ENCODE measurements at places on chromosomes 16 and 17.

DNA sequence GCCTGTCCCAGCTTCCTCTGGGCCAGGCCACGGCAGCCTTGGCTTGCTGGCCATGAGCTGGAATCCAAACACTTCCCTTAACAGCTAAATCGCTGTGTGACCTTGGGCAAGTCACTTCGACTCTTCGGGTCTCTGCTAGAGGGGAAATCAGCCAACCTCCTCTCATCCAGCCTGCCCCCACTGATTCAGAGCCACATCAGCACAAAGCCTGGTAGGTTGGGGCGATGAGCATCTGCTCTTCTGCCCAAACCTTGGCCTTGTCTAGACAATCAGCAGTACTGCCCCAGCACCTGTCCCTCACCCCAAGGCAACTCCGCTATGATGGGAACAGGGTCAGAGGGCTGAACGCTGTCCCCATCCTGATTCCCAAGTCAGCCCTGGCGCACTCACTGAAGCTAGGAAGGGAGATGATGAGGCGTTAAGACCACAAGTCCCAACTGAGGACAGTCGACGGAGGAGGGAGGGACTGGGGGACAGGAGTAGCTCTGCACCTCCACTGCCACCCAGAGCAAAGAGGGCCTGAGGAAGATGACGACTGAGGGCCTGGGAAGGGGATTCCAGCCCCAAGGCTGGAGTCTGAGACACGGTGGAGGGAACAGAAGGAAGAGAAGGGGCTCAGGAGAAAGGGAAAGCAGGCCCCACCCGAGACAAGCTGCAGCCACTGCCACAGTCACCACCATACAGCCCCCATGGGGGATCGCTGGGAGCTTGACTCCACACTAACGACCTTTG is 1.3 kb downstream of the CLUH start:
- DNase-seq: no peak

GRCh38 chr17:37358830-37359681 is 16.7 kb upstream of the C17orf78 start:
- DNase-seq: peak; percentile 77

DNA sequence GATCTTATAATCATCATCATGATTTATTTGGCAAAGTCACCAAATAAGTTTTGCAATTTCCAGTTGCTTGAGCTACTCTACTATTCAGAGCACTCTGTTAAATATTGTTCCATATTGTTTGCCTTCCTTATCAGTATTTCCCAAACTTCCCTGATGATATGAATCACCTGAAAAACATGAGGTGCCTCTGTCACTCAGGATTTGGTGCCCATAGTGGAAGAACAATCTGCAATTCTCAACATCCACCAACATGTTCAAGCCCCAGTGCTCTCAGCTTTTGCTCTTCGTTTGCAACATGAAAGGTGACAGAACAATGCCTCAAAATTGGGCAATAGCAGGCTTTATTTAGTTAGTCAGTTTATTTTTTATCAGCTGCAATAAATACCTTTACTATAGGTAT is 28.6 kb upstream of the WSB1 start:
- DNase-seq: no peak

- DNase-seq: no peak
Observed at GRCh38 chr17:7852919-7853690, 1.8 kb upstream of the TMEM88 start.

- no peak for DNase-seq
Observed at GRCh38 chr17:82231312-82231561, 2.4 kb downstream of the SLC16A3 start.

DNA sequence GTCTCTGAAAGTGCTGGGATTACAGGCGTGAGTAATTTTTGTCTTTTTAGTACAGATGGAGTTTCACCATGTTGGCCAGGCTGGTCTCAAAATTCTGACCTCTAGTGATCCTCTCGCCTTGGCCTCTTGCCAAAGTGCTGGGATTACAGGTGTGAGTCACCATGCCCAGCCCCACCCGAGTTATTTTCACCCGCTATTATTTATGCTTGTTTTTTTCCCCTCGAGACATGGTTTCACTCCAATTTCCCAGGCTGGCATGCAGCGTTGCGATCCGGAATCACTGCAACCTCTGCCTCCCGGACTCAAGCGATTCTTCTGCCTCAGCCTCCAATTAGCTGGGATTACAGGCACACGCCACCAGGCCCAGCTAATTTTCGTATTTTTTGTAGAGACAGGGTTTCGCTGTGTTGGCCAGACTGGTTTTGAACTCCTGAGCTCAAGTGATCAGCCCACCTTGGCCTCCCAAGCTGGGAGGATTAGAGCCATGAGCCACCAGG is 9.2 kb downstream of the RPL23 start:
- DNase-seq: no peak

GRCh38 chr17:33113991-33114370 is 122.3 kb downstream of the SPACA3 start:
- no peak for DNase-seq

GRCh38 chr17:13546851-13547250 is 54.9 kb downstream of the HS3ST3A1 start:
- no peak for DNase-seq

- no peak for DNase-seq
Observed at GRCh38 chr17:77854759-77855745, 103.5 kb upstream of the TNRC6C start.

DNA sequence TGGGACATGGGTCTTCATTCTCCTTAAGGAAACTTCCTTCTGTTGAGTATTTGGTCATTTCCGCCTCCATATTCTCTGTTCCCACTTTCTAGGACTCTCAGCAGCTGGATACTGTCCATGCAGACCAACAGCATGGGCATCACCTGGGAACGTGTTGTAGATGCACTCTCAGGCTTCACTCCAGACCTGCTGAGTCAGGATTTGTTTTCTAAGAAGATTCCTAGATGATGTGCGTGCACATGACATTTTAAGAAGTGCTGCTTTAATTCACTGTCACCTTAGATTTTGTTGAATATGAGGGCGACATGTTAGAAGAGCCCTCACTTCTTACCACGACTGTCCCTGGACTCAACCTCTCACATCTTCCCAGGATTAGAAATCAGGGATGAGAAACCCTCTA is 10.0 kb upstream of the SDK2 start:
- no peak for DNase-seq

DNA sequence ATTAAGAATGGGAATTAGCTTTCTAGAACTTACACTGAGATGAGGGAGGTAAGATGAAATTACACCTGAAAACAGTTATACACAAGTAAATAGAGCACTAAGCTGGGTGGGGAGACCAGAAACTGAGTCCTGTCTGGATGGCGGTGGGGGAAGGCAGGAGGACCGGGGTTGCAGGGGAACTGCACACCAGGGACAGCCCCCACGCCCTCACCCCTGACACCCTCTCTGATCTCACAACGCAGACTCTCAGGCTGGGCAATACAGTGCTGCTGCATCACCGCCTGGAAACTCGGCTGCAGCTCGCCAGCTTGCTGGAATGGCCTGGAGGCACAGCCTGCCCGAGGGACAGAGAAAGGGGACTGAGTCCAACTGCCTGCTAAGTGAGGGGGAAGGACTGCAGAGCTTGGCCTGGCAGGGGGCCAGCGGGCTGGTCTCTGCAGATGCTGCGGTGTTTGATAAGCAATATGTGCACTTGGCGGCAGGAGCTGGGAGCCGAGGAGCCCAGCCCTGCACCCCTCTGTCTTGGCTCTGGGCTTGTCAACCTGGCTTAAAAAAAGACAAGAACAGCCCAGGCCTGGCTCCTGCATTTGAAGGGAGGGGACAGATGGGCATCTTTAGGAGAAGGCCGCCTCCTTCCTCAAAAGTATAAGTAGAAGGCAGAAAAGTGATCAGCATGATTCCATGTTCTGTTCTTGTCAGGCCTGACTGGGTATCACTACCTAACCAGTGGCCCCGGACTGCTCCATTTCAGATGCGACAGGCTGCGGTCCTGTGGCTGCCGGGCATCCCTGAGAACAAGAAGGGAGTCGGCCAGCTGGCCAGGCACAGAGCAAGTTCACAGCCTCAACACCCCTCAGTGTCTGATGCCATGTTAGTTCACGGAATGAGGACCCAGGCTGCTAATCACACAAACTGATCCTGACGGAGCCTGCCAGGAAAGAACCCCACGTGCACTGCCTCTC is 30.2 kb downstream of the SPHK1 start:
- DNase-seq: no peak

- no peak for DNase-seq
Observed at GRCh38 chr16:51753467-51754127, 602.5 kb upstream of the SALL1 start.

GRCh38 chr16:56257666-56258342 is 66.5 kb downstream of the GNAO1 start:
- DNase-seq: no peak

DNA sequence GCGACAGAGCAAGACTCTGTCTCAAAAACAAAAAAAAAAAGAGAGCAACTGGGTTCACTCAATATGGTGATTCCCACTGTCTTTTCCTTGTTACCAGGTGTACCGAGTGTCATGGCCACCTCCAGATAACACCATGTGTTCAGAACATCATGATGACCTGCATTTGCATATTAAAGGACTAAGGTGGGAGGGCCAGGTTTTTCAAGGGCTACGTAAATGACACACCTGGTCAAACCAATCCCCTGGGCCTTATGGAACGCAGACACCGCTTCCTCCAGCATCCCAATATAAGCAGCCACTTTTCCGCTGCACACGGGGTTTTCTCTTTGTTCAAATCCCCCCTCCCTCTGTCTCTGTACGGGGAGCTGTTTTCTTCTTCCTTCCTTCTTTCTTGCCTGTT is 29.3 kb downstream of the WSCD1 start:
- no peak for DNase-seq

DNA sequence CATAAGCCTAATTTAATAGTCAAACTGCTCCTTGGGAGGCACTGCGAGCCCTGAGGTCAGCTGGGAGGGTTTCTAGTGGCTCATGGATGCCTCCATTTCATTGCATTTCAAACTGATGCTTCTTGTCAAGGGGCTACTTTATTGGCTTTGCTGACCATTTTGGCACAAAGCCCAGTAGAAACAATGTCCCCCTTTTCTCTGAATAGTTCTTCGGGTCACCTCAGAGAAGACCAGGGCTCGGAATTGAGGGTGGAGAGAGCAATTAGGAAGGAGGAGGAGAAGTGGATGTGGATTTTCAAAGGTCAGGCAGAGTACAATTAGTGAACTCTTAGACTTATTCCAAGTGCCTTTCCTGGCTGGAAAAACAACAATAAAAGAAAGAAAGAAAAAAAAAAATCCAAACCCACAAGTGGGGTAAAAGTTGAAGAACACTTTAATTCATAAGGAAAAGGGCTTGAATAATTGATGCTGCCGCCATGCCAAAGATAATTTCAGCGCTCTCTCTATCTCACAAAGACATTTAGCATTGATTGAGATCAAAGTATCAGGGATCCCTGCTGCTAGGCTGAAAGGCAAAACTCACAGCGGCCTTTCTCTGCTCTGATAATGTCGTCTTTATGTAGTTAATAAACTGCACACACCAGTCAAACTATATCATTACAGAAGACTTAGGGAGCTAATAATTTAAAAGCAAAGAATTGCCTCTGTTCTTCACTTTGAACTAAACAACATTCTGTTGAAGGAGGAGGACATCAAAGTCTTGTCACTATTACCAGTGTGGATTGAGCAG is 122.7 kb downstream of the RGS9 start:
- DNase-seq: no peak

GRCh38 chr16:3908951-3909437 is 28.5 kb upstream of the CREBBP start:
- no peak for DNase-seq

GRCh38 chr17:73929860-73930430 is 273.5 kb upstream of the RPL38 start:
- DNase-seq: no peak

- no peak for DNase-seq
Observed at GRCh38 chr17:43939886-43940285, 2.4 kb downstream of the PPY start.

DNA sequence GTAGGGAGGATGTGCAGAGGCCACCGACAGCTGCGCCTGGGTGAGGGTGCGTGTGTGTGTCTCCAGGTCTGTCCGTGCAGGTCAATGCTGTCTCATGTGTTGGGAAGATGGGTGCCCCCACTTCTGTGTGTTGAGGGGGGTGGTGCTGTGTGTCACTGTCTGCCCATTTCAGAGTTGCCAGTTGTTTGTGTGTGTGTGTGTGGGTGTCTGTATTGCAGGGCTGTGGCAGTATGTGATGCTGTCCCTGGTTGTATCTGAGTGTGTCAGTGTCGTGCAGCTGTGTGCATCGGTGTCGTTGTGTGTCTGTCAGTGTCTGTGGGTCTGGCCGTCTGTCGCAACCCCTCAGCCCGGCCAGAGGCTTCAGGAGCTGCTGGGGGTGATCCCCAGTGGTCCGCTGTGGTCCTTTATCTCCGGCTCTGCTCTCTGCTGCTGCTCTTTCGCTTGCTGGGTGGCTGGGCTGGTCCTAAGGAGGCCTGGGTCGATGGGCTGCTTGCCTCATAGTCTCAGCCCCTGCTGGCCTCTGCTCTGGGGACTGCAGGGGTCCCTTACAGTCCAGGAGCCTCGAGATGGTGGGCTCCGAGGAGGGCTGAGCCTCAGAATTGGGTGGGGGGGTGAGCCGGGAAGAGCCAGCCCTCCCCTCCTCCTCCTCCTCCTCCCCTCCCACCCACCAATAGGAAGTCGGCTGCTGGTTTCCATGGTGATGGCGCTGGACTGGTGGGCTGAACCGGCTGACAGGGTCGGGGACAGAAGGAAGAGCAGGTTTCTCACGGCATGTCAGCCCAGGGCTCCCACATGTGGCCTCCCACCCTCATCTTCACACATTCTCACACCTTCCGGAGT is at the start of gene TSPOAP1:
TSPOAP1 (minus strand) TSS at position 601 of the 840 bp plus-strand sequence. CDS start 875 bp downstream, outside the sequence.
- no peak for DNase-seq

DNA sequence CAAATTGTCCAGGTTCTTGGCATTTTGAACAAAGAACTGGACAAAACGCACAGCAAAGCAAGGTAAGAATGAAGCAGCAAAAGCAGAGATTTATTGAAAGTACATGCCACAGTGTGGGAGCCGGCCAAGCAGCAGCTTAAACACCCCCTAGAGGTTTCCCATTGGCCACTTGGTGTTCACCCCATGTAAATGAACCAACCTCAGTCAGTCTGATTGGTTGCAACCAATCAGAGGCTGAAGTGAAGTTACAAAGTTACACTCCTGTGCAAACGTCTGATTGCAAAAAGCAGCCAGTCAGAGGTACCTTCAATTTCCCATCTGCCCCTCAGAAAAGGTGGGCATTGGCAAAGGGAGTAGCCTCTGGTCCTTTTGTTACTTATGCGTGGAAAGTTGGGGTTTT is 8.8 kb upstream of the ZNF263 start:
- DNase-seq: no peak

- no peak for DNase-seq
Observed at GRCh38 chr17:28985950-28986713, 19.7 kb downstream of the SEZ6 start.

DNA sequence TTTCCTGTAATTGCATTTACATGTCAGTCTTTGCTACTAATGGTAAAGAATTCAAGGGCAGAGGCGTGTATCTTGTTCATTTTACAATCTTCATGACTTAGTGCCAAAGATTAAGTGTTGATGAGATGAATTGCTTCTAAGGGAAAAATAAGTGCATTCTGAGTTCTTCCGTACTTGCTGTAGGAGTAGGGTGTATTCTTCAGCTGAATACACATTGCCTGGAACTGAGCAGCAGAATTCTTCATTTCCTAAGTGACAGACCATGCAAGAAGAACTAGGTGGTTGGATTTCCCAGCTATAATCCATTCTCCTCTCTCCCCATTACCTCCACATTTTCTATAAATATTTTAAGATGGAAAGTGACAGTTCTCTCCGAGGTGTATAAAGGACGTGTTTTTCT is 104.8 kb downstream of the CACNG3 start:
- no peak for DNase-seq

Measured in activated CD8-positive, alpha-beta memory T cell treated with anti-CD3 and anti-CD28 coated beads for 1 hour (primary cell).